ENCODE measurements at places on chromosomes 3 and 15.
A peak's percentile ranks its signal among the peaks of the same experiment; 100 is the strongest.

DNA sequence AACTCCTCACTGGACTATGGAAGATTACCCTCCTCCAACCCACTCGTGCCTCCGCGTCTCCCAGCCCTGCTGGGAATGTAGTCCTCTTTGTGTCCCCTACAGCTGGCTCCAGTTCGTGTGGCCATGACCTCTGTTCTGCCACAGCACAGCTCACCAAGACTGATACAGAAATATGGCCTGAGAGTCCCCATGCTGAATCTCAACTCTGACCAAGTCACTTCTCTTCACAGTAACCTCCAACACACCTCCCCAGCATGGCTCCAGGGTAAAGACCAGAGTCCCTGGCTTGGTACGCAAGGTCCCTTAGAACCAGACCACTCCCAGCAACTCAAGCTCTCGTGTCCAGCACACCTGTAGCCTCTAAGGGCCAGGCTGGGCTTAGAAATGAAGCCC, 2.3 kb upstream of the COL7A1 start:
- no peak for DNase-seq

DNA sequence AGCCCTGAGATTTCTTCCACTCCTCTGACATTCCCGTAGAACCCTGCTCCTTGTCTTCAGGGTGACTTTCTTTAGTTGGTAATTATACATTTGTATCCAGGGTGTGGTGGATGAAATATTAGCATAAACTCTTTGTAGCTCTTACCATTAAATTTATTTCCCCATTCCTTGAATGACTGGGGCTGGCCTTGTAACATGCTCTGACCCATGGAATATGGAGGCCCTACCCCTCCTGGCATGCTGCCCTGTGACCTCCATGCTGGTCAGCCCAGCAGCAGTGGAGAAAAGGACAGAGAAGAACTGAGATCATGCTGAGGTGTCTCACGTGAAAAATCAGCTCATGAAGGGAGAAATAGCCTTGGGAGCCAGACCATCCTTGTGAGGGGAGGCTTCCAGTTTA, 96.1 kb upstream of the PROK2 start:
- no peak for DNase-seq

GRCh38 chr3:66404197-66404596, 96.6 kb downstream of the LRIG1 start:
- no peak for DNase-seq

GRCh38 chr3:11464356-11464755, 179.4 kb downstream of the VGLL4 start:
- DNase-seq = no peak

GRCh38 chr3:62201438-62202035, 171.8 kb downstream of the FEZF2 start:
- DNase-seq = no peak

- DNase-seq = no peak
Measured at GRCh38 chr3:52415800-52416199, 29.1 kb downstream of the SEMA3G start.

GRCh38 chr15:68289621-68290352, 12.2 kb downstream of the FEM1B start:
- no peak for DNase-seq

- DNase-seq = no peak
Measured at GRCh38 chr3:45987368-45988291, 8.0 kb downstream of the FYCO1 start.

GRCh38 chr3:197711973-197712707, 24.6 kb downstream of the RUBCN start:
- DNase-seq = peak; percentile 72

DNA sequence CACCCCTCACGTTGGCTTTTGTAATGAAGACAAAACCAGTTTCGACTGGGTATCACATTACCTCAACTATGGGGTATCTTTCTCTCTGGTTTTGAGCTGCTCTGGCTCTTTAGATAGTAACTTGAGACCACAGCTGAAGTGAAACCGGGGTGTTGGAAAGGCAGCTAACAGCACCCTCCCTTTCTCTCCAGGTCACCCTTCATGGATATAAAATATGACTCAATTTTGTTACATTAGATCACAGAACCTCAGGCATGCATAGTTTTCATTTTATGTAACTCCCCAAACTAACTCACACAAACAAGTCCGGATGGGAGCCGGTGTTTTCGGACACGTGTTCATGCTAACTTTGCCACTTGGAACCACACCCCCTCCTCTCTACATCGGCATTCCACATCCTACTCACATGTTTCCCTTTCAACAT, 90.7 kb downstream of the NR2F2 start:
- DNase-seq = no peak

DNA sequence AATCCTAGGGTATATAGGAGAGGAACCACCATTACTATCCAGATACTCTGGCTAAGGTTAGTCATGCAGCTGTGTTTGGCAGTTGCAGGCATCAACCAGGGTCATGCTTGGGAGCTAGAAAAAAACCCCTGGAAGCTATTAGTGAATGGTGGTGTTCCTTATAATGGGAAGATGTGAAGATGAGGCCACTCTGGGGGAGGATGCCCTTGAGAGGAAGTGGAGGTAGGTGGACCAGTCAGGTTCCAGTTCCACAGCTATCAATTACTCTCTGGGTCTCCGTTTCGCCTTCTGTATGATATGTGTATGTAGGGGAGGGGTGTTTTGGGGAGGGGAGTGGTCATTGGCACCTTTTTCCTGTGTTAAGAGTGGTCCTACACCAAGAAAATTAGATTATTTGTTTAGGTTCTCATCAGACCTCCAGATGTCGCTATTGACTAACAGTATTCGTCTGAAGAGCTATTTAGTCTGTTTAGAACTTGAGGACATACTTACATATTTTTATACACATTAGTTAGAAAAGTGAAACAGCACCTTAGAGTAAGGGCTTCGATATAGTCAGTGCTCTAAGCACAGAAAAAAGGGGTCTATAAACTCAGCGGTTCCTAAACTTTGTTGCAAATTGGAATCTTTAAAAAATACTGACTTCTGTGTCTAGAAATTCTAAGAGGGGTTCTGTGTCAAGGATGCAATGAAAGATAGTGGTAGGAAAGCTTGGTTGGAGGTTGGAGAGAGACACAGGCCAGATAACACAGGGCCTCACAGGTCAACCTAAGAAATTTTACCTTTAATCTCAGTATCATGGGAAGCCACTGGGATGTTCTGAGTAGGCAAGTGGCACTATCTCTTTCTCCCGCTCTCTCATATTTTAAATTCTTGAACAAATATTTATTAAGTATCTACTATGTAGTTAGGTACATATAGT, 9.1 kb upstream of the HPS3 start:
- DNase-seq = no peak

DNA sequence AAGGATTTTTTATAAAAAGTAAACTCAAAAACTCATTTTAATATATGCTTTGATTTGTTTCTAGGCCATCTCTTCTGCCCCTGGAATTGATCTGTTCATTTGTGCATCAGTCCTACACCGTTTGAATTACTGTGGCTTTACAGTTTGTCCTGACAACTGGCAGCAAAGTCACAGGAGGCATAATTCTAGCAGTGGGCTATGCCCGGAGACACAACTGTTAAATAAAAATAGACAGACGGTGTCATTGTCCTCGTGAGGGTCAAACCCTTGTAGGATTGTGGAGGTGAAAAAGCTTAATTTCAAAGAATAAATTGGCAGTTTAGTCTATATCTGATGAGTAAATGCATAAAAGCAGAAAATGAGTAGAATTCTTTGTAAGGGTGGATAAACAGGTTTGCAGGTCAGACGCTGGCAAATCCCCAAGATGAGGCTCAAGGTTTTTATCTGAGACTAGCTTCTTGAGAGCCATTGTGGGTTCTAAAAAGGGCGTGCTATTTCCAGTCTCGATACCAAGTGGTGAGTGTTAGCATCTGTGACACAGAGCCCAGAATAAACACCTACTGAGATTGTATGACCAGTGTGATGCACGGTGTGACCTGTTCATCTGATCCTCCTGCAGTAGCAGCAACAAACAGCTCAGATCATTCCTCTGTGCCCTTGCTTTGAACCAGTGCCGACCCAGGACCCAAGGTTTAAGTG, 51.5 kb upstream of the SLCO3A1 start:
- DNase-seq = no peak

- no peak for DNase-seq
Measured at GRCh38 chr3:20154928-20155327, 31.1 kb downstream of the SGO1 start.

- DNase-seq = no peak
Measured at GRCh38 chr3:108218811-108219210, 3.4 kb downstream of the IFT57 start.

DNA sequence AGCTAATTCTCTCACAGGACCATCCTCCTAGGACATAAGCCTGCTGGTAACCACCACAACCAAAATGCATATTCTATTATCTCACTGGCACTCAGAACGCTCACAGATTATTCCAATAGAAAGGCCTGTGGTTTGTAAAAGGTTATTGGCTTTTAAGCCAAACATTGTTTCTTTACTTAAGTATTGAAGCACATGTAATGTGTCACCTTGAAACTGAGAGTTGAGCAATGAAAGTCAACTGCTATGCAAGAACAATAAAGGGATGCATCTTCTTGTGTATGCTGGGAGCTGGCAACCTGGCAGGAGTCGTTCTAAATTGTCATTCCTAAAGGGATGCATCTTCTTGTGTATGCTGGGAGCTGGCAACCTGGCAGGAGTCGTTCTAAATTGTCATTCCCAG, 298.6 kb upstream of the DNAJC19 start:
- no peak for DNase-seq

DNA sequence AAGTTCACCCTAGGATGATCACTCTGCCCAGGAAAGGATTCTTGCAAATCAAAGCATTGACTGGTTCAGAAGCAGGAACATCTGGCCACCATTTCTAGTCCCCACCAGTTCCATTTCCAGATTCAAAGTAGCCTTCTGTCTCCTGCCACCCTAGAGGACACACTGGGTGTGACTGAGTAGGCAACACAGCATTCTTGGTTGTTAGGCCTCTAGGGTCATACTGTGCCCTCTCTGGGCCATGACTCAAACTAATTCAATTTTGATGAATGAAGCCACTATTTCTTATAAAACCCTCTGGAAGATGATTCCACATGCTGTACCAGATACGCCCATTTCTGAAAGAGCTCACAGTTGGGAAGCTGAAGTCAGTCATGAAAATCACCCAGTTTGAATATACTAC, 69.7 kb downstream of the WDR76 start:
- DNase-seq = no peak

DNA sequence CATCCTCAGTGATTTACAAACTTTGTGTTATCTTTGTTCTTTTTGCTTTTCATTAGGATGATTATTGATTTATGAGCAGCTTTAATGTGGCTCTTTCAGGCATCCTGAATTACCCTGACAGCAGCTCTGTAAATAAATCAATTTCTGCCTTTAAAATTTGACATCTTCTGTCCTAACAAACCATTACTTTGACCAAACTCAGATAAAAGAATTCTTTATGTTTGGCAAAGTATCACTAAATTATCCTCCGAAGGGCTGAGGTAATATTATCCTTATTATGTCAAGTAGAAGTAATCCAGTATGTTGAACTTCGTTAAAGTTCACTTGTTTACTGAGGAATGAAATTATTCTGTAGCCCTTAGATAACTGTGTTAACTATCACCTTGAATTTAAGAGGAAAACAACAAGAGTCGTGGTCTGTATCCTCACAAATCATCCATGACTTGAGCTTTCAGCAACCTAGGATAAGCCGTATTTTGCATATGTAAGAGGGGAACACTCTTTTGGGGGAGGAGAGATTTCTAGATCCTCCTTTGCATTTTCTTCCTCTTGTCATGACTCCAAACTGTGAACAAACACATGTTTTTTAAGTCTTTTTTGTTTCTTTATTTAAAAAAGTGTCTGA, 173.2 kb upstream of the STAC start:
- DNase-seq = no peak

DNA sequence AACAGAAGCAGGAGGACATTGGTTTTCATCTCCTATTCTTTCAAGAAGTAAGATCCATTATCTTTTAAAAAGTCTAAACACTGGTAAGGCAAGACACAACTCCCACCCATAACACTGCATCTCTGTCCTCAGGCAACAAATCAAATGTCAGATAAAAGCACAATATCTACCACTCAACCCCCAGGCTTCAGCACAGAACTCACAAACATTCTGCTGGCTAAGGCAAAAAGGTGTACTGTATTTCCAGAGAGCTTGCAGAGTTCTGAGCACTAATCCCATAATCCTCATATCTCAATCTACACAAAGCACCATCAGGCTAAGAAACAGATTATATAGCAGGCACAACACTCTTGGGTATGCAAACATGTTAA, 20.9 kb downstream of the RAF1 start:
- no peak for DNase-seq

GRCh38 chr3:178129109-178129508, 407.1 kb upstream of the KCNMB2 start:
- DNase-seq = no peak

DNA sequence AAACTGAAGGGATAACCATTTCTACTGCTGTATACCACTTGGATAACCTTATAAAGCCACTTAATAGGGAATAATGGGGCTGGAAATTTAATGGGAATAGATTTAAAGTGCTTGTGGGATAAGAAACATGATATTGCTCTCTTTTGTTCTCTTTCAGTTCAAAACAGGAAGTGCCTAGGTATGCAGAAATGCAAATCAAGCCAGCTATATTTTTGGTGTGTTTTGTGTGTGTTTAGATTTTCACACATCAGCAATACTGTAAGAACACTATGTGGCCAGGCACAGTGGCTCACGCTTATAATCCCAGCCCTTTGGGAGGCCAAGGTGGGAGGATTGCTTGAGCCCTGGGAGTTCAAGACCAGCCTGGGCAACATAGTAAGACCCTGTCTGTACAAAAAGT, 442.3 kb upstream of the TPRG1 start:
- DNase-seq = no peak

GRCh38 chr15:101399431-101399830, 90.1 kb downstream of the PCSK6 start:
- DNase-seq = no peak

DNA sequence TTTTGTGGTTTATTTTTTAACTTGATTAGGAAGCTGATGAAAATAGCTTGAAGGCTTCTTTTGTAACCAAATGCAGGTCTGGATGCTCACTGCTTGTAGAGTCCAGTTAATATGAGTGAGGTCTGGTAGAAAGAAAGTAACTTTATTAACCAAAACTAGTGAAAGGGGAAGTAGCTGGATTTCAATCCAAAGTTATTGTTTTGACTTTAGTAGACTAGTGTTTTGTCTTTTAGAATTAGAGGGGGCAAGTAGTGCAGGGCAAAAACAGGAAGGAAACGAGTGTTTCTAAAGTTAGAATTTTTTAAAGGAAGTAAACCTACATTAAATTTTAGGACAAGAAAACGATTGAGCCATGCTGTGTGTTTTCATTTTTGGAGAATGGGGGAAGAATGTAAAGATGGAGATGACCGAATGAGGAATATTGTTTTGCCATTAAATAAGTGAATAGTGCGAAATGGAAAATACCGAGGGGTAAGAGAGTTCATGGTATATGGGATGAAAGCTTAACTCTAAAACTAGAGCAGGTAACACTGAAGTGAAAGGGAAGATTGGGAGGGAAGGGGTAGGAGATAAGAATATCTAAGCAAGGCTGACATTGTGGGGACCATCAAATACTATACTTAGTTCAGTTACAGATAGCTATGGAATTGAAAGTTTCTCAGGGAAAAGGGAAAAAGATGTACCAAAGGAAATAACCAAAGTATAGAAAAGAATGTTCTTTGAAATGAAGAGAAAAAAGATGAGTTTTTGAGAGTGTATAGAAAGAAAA, 40.0 kb downstream of the USP3 start:
- DNase-seq = no peak

GRCh38 chr3:111210866-111211564, 139.4 kb downstream of the NECTIN3 start:
- DNase-seq = no peak

- DNase-seq = no peak
Measured at GRCh38 chr15:70509282-70509662, 254.1 kb downstream of the UACA start.
